ENCODE measurements at places on chromosomes 7 and 10. TPM values are rescaled to one million over a fixed set of nuclear protein-coding genes. Genes with fewer than 3 reads are reported as not detected.

GRCh38 chr7:45711161-45711490, 137.0 kb downstream of the ADCY1 start:
- no peak for DNase-seq

DNA sequence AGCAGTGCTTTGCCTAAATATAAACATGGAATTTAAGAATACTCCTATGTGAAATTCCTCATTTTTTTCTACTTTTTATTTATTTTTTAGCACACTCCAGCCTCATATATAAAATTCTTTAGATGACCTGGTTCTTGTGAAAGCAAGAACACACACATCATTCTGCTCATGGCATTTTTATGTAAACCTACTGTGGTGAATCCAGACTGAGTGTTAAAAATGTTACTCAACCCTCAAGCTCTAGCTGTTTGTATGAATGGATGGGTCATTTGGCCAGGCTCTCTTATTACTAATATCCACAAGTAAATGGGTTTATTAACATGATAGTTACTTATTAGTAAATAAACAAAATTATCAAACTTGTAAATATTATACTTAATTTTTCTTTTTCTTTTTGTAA, 551.7 kb upstream of the LRRN3 start:
- no peak for DNase-seq

GRCh38 chr10:49325131-49325915, 26.4 kb downstream of the C10orf71 start:
- no peak for DNase-seq

- no peak for DNase-seq
Measured at GRCh38 chr7:13908667-13909397, 80.6 kb downstream of the ETV1 start.

DNA sequence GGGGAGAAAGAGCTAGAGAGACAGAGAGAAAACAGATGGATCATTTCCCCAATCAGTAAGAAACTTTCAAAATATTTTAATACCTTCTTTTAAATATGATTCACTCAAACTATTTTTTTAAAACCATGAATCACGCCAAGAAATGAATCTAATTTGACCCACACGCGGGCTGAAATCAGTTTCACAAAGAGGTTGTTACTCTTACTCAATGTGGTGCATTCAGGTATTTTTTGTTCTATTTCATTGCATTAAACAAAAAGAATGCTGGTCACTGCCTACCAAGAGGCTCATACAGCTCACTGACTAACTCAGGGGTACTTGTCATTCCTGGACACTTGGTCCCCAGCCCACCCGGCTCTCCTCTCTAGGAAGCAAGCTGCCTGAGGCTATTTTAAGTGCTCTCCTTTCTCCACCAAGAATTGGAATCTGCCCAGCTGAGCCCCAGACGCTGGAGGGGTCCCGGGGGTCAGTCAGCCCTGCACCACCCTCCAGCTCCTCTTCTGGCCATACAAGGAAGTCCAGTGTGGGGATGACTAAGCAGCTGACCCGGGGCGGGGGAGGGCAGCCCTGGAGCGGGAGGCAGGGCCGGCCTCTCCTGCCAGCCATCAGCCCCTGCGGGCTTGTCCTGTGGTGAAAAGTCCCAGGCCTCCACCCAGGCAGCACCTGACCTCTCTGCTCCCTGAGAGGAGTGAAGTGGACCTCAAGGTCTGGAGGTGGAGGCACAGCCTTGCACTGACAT, 21.7 kb upstream of the PFKP start:
- no peak for DNase-seq

GRCh38 chr10:71604324-71605018, 115.1 kb downstream of the C10orf105 start:
- DNase-seq = no peak

DNA sequence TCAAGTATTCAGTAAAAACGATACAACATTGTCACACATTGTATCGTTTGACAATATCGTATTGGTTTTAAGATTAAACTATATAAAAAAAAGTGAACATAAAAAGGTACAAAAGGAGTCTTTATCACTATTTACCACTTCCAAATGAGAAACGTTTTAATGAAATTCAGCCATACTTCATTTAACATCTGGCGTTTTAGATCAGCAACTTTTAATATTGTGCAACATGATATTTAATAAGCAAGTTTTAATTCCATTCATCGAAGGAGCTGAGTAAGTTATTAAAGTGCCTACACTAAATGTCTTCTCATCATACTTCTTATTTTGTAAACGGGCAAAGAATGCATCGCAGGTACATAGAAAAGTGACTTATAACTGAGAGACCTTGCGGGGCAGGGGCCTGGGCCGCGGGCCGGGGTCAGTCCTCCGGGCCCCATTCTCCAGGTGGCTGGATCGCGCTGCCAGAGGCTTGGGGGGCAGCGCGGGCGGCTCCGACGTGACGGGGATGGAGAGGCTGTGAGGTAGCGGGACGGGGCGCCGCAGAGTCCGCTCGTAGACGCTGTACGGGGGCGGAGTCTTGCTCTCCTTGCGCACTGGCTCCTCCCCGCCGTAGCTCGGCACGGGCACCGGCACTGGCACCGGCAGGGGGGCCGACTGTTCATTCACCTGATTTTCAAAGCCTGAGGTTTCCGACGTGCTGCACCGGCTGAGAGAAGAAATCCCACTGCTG, 165.8 kb upstream of the IMMP2L start:
- DNase-seq = no peak

DNA sequence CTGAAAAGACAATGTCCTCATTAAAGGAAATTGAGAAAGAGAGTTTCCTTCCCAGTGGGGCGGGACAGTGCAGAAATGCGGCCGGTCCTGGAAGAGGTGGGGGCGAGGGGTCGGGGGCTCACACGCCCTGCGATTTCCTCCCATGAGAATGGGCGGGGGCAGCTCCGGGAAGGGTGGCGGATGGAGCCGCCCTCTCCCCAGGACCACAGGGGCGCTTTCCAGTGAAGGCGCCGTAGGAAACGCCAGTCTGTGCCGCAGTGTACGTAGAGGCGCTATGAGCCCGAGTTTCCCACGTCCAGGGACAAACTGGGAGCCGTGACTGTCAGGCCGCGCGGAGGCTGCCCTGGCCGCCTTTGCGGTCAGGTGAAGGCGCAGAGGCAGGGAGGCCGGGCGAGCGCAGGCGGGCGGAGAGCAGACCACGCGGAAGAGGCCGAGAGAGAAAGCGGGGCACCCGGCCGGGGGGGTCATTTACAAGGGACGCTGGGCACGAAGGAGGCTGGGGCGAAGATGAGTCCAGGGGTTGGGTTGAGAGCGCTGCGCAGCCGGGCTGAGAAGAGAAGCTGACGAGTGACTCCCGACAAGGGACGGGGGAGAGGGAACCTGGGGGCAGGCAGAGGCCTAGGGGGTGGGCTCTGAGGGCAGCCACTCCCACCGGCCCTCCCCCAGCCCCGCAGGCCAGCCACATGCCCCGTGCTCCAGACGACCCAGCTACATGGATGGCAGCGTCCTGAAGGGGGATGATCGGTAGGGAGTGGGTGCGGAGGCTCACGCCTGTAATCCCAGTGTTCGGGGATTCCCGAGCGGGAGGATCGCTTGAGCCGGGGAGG, 45.0 kb downstream of the ALOX5 start:
- DNase-seq = peak; percentile 68

DNA sequence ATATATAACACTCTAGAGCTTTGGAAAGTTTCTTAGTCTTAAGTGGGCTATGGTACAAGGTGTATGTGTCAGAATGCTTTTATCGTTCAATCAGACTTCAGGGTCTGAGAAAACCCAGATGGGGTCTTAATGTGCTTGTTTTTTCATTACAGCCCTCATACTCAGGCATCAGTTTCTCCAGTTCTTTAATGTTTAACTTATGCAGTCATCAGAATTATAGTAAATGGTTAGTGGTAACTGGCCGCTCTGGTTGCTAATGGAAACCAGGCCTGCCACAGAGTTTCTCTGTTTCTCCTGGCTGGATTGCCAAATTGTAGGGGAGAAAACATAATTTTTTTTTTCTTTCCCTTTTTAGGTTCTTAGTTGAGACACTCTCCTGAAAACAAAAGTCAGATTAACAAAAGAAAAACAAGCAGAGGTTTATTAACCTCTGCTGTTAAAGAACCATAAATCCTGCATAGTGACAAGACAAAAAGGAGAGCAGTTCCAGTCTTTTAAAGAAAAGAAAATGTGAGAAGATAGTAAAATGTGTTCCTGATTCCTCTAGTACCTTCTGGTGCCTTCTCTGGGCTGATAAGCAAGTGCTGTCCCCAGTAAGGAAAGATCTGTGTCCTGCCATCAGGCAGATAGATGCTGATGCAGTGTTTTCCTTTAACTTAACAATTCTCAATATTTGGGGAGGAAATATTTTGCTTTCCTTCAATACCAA, 21.5 kb upstream of the GHITM start:
- DNase-seq = peak; percentile 22

GRCh38 chr7:28937619-28938018, 20.5 kb downstream of the TRIL start:
- DNase-seq = no peak

DNA sequence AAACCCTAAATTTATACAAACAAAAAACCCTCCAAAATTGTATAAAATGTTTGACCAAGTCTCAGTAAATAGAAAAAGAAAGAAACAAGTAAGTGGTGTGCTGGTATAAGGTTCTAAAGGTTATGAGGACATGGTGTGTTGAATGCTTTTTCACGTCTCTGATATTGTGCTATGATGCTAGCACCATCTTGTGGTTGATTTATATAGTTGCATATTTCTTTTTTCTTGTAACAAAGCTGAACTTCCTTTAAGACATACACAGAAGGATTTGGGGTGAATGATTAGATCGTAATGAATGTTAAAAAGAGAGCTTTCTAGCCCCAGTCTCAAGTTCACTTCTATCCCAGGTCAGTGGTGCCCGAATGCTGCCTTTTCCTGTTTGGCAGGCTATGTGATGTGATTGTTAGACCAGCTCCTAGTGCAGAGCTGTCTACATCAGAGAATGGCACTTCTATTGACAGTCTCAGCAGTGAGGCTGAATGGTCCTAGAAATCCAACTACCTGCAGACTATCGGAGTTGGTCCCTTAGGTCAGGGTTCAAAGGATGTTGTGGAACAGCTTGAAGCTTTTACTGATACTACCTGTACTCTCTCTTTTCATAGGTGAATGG, 25.0 kb downstream of the VTI1A start:
- peak; percentile 17 for DNase-seq

- DNase-seq = no peak
Measured at GRCh38 chr7:672891-673290, 53.6 kb upstream of the DNAAF5 start.

- peak; percentile 52 for DNase-seq
Measured at GRCh38 chr7:901388-902154, 25.2 kb downstream of the GET4 start.

GRCh38 chr7:5824297-5824610, 42.8 kb upstream of the RNF216 start:
- DNase-seq = no peak

DNA sequence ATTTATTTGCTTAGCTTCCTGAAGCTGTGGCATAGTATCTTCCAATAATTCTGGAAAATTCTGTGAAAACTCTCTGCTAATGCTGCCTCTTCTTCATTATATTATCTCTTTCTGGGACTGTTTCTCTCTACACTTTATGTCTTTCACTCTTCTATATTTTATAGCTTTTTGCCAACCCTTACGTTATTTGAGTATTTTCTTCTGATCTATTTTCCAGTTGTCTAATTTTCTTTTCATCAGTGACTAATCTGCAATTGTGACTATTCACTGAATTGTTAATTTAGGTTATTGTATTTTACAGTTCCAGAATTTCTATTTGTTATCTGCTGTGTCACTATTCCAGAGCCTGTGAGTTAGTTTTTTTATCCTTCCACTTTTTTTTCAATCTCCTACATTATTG, 273.4 kb upstream of the PHYHIPL start:
- DNase-seq = no peak

DNA sequence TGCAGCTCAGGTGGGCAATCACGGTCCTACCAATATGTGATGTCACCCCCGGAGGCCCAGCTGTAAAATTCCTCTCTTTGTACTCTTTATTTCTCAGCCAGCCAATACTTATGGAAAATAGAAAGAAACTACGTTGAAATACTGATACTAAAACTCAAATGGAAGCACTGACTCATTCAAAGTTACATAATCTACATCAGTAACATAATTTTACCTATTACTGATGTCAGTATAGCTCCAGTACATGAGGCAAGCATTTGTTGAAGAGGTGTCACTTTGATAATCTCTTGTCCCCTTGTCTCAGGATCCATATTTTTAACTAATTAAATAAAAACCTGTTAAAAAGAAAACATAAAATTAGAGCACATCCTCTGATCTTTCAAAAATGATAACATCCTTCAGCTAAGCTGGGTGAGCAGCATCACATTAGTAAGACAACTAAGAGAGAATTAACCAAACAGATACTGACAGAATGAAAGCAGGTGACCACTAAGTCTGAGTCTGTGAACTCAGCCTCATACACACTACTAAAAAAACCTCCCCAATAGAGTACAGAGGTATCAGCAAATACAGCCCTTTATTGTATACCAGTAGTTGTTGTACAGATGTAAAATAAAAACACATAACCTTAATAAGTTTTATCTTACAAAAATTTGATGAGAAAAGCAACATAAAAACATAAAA, 17.6 kb downstream of the SLC25A40 start:
- DNase-seq = no peak

- no peak for DNase-seq
Measured at GRCh38 chr7:148806187-148806586, 77.9 kb downstream of the EZH2 start.

GRCh38 chr7:8143151-8143874, 118.7 kb downstream of the ICA1 start:
- no peak for DNase-seq

GRCh38 chr7:91694351-91694841, 186.1 kb downstream of the MTERF1 start:
- no peak for DNase-seq

- DNase-seq = no peak
Measured at GRCh38 chr7:36070230-36070629, 82.8 kb upstream of the EEPD1 start.

GRCh38 chr7:103079836-103080235, 4.9 kb downstream of the ARMC10 start:
- DNase-seq = no peak

- DNase-seq = no peak
Measured at GRCh38 chr10:16847644-16848043, 30.4 kb upstream of the RSU1 start.

- peak; percentile 72 for DNase-seq
Measured at GRCh38 chr7:32905175-32905662, 13.7 kb upstream of the KBTBD2 start.

DNA sequence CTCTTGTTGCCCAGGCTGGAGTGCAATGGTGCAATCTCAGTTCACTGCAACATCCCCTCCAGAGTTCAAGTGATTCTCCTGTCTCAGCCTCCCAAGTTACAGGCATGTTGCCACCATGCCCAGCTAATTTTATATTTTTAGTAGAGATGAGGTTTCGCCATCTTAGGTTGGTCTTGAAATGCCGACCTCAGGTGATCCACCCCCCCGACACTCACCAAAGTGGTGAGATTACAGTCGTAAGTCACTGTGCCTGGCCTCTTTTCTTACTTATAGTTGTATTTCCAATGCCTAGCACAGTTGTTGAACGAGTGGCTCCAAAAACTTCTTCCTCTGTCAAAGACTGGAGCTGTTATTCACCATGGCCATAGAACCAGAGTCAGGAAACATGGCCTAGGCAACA, 6.7 kb downstream of the RNF216 start:
- no peak for DNase-seq

CALD1 gene
- 239 TPM for polyA plus RNA-seq

OTUD1 gene
- 22.2 TPM for polyA plus RNA-seq

SPACDR gene
- polyA plus RNA-seq = 1.3 TPM

RGR gene
- polyA plus RNA-seq = 0.10 TPM

SSC4D gene
- 7.4 TPM for polyA plus RNA-seq

HOGA1 gene
- polyA plus RNA-seq = 48.5 TPM

UCN3 gene
- polyA plus RNA-seq = 1.4 TPM

Data from renal pelvis (tissue), 12 donors.